ENCODE measurements at places on chromosomes 16 and 17. TPM values are rescaled to one million over a fixed set of nuclear protein-coding genes. Genes with fewer than 3 reads are reported as not detected.

HLF gene
- 0.28 TPM for total RNA-seq

OR2C1 gene
- total RNA-seq: not detected

GNAO1 gene
- total RNA-seq: 0.09 TPM

CCT6B gene
- total RNA-seq: 0.84 TPM

GFAP gene
- total RNA-seq: not detected

CD300E gene
- not detected for total RNA-seq

KRTAP3-1 gene
- total RNA-seq: not detected

PDIA2 gene
- not detected for total RNA-seq

SENP3 gene
- 44.8 TPM for total RNA-seq

MEIOC gene
- total RNA-seq: 0.19 TPM

IL32 gene
- 10.9 TPM for total RNA-seq

KREMEN2 gene
- 23.4 TPM for total RNA-seq

HID1 gene
- 9.2 TPM for total RNA-seq

ZNF286A gene
- total RNA-seq: 21.4 TPM

PLLP gene
- total RNA-seq: 7.5 TPM
